ENCODE measurements at places on chromosomes 5 and 9.

- no peak for DNase-seq
Observed at GRCh38 chr5:160957312-160957861, 105.4 kb upstream of the ATP10B start.

- DNase-seq: no peak
Observed at GRCh38 chr9:87147839-87148238, 200.5 kb upstream of the GAS1 start.

- no peak for DNase-seq
Observed at GRCh38 chr9:77541055-77541454, 107.1 kb downstream of the GNA14 start.

DNA sequence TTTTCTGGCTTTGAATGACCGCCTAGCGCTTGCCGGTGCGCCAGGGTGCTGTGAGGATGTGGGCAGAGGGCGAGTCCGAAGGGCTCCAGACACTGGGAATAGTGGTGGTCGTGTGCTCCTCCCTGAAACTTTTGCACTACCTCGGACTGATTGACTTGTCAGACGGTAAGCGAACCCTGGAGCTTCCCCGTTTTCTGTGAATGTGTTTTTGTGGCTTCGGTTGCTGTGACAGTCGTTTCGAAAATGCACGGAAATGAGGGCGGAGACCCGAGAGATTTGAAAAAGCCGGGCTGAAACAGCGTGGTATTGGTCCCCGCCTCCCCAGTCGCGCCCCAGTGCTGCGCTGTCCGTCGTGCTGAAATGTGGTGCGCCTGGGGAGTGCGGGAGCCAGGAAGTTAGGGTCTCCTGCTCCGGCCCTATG is 102.5 kb upstream of the GABRP start:
- DNase-seq: peak; percentile 75

DNA sequence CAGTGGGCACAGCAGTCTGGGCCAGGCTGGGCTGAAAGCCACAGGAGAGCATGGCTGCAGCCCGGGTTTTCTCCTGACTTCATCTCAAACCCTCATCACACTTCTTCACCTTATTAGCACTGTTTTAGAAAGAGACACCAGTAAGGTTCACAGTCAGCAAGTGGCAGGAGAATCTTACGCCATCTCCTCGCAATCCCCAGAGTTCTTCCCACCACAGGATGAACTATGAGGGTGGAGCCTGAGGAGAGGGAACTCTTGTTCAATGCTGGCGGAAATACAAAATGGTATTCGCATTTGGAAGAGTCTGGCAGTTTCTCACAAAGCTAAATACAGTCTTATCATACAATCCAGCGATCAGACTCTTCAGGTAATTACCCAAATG is 14.7 kb downstream of the BICD2 start:
- DNase-seq: peak; percentile 76

GRCh38 chr9:109113892-109114609 is 5.7 kb downstream of the TMEM245 start:
- no peak for DNase-seq

DNA sequence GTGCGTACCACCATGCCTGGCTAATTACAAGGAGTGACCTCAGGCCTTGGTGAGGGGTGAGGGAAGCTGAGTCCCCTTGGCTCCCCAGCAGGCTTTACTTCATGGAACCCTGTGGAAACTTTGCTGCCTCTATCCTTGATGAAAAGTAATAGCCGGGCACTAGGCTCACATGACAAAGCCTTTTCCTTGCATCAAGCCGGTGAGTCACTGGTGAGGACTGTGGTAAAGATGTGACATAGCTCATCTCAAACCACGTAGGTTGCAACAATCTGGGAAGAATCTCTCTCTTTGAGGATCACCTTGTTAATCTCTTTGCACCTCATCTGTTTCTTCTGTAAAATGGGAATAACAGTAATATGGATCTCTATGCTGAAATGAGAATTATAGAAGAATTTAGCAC is 116.3 kb upstream of the SLC25A48 start:
- DNase-seq: peak; percentile 84

- DNase-seq: no peak
Observed at GRCh38 chr5:174010365-174010764, 21.4 kb downstream of the C5orf47 start.

DNA sequence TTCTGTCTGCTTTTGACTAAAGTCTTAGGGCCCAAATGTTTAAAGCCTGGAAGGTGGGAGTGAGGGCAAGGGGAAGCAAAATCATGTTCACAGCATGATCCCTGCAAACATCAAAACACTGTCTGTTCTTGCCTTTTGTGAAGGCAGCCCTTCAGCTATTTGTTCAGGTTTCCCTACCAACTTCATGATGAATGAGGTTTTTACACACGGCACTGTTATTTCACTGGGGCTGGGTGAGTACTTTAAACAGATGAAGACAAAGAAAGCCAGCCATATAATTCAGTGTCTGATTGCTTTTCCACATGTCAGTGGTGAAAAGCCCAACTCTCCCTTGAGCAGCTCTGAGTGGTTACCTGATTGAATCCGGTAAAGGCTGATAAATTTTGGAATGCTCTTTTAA is 224.7 kb upstream of the GRAMD2B start:
- no peak for DNase-seq

GRCh38 chr9:26527931-26528330 is 364.7 kb downstream of the CAAP1 start:
- no peak for DNase-seq

- peak; percentile 72 for DNase-seq
Observed at GRCh38 chr5:38420691-38421390, 135.6 kb downstream of the LIFR start.

- DNase-seq: no peak
Observed at GRCh38 chr5:165134155-165134554, 1628.7 kb downstream of the MAT2B start.
